RWPE2 (cell line): ENCODE measurements at places on chromosomes 5 and 9.

DNA sequence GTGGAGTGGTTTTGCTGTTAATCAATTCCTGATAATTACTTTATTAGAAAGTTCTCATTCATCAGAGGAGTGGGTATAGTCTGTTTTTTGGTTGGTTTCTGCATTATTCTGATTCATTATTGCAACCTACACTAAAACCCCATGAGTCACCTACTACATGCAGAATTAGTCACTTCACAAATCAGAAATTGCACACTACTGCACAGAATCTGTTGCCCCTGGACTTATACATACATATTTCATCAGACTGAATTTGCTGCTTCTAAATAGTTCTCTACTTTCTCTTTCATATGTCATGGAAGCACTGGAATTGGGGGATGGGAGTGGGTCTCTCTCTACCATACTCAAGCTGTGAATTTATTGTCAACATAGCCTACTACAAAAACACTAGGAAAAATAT lies 585.1 kb downstream of the DNAH5 start:
- H3K4me1 ChIP-seq: peaks cover 14% of the 10 kb centered on the region
- no peaks in the 10 kb centered on the region for H3K36me3 ChIP-seq
- H3K27me3 ChIP-seq: no peaks in the 10 kb centered on the region
- H3K27ac ChIP-seq: no peak overlapping the region
- no peak overlapping the region for H3K4me3 ChIP-seq

- H3K36me3 ChIP-seq: peaks cover 25% of the 10 kb centered on the region
- no peaks in the 10 kb centered on the region for H3K27me3 ChIP-seq
- no peak overlapping the region for H3K4me3 ChIP-seq
Observed at GRCh38 chr9:126883636-126884035, 23.2 kb downstream of the ZBTB34 start.

DNA sequence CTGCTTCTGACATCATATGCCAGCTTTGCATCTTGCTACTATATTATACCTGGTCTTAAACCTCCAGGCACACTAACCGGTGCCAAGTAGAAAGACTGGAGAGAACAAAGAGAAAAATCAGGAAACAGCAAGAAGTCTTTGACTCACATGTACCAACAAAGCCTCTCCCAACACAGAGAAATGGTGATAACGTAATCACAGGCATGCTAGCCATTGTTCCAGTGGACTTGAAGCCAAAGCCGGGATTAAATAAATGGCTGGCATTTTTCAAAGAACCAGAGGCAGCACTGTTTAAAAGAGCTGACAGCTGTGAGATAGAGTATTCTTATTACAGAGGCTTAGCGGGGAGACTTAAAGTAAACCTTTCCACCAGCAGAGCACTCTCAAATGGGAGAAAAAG lies 148.4 kb upstream of the NFIL3 start:
- no peaks in the 10 kb centered on the region for H3K4me1 ChIP-seq
- no peak overlapping the region for H3K4me3 ChIP-seq
- H3K27ac ChIP-seq: no peak overlapping the region
- H3K27me3 ChIP-seq: no peaks in the 10 kb centered on the region
- no peak for DNase-seq

DNA sequence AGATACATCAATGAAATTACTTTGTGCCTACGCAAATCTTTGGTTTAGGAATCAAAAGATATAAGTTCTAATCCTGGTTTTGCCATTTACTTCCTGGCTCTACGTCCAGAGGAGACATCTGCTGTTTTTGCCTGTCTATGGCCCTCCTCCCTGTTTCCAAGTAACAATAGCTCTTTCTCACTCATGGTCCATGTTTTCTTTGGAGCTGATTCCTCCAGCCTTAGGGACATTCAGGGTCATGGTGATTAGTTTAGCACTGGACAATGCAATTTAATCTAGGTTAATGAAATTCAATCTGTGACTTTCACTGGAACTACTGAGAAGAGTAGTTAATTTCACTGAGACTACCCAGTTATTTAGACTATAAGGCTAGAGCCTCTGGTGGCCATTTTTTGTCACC lies 170.6 kb downstream of the SEMA6A start:
- H3K4me1 ChIP-seq: no peaks in the 10 kb centered on the region
- no peaks in the 10 kb centered on the region for H3K36me3 ChIP-seq
- no peak overlapping the region for H3K4me3 ChIP-seq
- DNase-seq: no peak
- H3K27me3 ChIP-seq: no peaks in the 10 kb centered on the region

- H3K4me1 ChIP-seq: peaks cover 4% of the 10 kb centered on the region
- H3K27ac ChIP-seq: peak overlapping the region; percentile 67
- no peaks in the 10 kb centered on the region for H3K27me3 ChIP-seq
- peak; percentile 76 for DNase-seq
Observed at GRCh38 chr9:128456613-128457061, 831 bp downstream of the ODF2 start.

DNA sequence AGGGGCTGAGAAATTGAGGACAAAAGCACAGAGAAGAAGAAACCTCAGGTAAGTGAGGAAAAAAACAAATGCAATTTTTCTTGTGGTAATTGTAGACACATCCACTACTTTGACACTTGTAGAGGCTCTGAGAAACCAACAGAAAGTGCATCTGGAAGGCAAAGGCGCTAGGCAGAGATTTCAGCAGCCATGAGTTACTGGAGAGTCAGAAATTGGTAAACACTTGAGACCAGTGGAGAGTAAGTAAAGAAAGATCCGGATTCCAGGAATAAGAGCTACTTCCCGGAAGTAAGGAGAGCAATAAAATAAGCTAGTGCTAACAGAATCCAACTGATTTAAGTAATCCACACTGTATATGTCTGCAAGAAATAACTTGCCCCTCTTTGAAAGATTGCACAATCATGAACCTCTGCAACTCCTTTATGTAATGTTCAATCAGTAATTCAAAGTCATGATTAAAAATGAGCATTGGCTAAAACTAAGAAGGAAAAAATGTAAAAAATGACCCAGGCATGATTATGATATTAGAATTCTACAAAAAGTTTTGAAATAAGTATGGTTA lies 382.1 kb downstream of the CDH18 start:
- no peak overlapping the region for H3K4me3 ChIP-seq
- no peak for DNase-seq
- H3K27me3 ChIP-seq: no peaks in the 10 kb centered on the region
- H3K36me3 ChIP-seq: no peaks in the 10 kb centered on the region

DNA sequence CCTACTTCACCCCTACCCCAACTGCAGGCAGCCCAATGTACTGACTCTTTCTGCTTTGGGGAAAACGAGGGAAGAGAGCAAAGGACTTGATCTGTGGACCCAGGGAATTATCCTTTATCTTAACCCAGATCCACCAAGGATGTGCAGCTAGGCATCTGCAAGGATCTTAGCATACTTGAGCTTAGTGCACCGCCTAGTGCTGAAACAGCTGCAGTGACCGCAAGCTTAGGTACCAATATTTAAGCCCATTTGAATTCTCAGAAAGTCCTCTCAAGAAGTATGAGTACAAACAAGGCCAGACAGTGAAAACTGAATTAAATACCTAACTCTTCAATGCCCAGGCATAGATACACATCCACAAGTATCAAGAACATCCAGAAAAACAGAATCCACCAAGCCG lies 576.7 kb upstream of the ADAMTS16 start:
- no peak overlapping the region for H3K4me3 ChIP-seq
- no peaks in the 10 kb centered on the region for H3K4me1 ChIP-seq
- DNase-seq: no peak
- H3K27me3 ChIP-seq: no peaks in the 10 kb centered on the region
- H3K27ac ChIP-seq: no peak overlapping the region

- peak; percentile 68 for DNase-seq
- H3K27ac ChIP-seq: no peak overlapping the region
- no peaks in the 10 kb centered on the region for H3K36me3 ChIP-seq
- peaks cover 7% of the 10 kb centered on the region for H3K27me3 ChIP-seq
- no peak overlapping the region for H3K4me3 ChIP-seq
Observed at GRCh38 chr5:136769900-136770684, 404.7 kb upstream of the TRPC7 start.

DNA sequence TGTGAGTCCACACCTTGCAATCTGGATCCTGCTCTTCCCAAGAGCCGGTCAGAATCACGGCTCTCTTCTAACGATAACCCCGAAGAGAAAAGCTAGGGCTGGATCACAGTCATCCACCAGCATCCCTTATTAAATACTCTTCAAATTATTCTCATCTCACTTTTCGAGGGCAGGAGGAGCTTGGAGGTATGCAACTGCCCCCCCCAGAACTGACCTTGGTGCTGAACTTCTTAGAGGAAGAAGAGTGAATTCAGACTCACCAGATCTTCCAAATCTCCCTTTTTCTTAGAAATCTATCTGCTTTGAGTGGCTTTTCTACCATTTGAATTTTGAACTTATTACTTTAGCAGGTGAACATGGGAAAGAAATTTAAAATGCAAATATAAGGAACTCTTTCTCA lies 75.7 kb downstream of the MED10 start:
- no peaks in the 10 kb centered on the region for H3K36me3 ChIP-seq
- no peak overlapping the region for H3K27ac ChIP-seq
- DNase-seq: no peak

DNA sequence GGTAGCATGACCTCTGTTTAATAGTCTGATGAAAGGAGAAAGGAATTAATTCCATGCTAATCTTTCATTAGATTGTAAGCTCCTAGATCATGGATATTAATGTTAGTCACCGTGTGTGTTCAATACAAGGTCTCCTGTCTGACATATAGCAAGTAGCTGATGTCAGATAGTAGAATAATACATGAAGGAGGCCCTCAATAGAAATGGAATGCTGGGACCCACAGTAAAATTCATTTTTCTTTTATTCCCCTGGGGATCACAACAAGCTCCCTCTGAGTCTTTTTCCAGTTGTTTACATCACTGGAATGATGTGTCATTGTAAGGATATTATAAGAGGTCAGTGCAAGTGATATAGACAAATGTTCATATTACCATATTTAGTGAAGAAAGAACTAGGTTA lies 240.3 kb upstream of the TRPC7 start:
- H3K36me3 ChIP-seq: no peaks in the 10 kb centered on the region
- DNase-seq: no peak
- no peaks in the 10 kb centered on the region for H3K4me1 ChIP-seq
- H3K4me3 ChIP-seq: no peak overlapping the region
- no peaks in the 10 kb centered on the region for H3K27me3 ChIP-seq

- DNase-seq: no peak
- no peaks in the 10 kb centered on the region for H3K27me3 ChIP-seq
- no peaks in the 10 kb centered on the region for H3K36me3 ChIP-seq
- no peaks in the 10 kb centered on the region for H3K4me1 ChIP-seq
- no peak overlapping the region for H3K27ac ChIP-seq
- H3K4me3 ChIP-seq: no peak overlapping the region
Observed at GRCh38 chr9:87564791-87565241, 67.1 kb downstream of the DAPK1 start.

- DNase-seq: no peak
- H3K4me1 ChIP-seq: no peaks in the 10 kb centered on the region
- H3K4me3 ChIP-seq: no peak overlapping the region
- H3K36me3 ChIP-seq: no peaks in the 10 kb centered on the region
Observed at GRCh38 chr9:133467101-133467500, 7.3 kb downstream of the CACFD1 start.

DNA sequence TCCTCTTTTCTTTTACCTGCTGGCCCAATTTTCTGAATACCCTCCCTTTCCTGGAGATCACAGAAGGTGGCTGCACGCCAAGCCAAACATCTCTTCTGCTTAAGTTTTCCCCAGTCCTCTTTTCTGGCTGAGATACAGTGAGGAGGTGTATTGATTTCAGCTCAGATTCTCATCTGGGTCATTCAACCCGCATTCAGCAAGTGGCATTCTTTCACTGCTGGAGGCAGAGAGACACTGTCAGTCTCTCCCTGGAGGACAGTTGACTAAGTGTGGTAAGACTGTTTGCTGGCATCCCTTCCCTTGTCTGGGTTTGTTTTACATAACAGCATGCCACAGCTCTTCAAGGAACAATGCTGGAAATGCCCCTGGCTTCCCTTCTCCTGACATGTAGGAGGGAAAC lies 60.5 kb downstream of the GABRG2 start:
- DNase-seq: no peak
- no peak overlapping the region for H3K27ac ChIP-seq
- no peaks in the 10 kb centered on the region for H3K36me3 ChIP-seq
- no peak overlapping the region for H3K4me3 ChIP-seq

- H3K36me3 ChIP-seq: peaks cover 20% of the 10 kb centered on the region
- H3K4me1 ChIP-seq: no peaks in the 10 kb centered on the region
- no peak overlapping the region for H3K27ac ChIP-seq
- no peaks in the 10 kb centered on the region for H3K27me3 ChIP-seq
- no peak overlapping the region for H3K4me3 ChIP-seq
Observed at GRCh38 chr5:62328772-62329491, 22.9 kb downstream of the KIF2A start.

GRCh38 chr5:121432-121831 lies 29.5 kb downstream of the PLEKHG4B start:
- peaks cover 4% of the 10 kb centered on the region for H3K27me3 ChIP-seq
- no peak overlapping the region for H3K4me3 ChIP-seq
- no peaks in the 10 kb centered on the region for H3K4me1 ChIP-seq
- H3K27ac ChIP-seq: no peak overlapping the region

GRCh38 chr9:9674461-9674860 lies 938.3 kb downstream of the PTPRD start:
- DNase-seq: no peak
- H3K27me3 ChIP-seq: no peaks in the 10 kb centered on the region
- H3K4me1 ChIP-seq: no peaks in the 10 kb centered on the region
- no peaks in the 10 kb centered on the region for H3K36me3 ChIP-seq
- H3K27ac ChIP-seq: no peak overlapping the region

DNA sequence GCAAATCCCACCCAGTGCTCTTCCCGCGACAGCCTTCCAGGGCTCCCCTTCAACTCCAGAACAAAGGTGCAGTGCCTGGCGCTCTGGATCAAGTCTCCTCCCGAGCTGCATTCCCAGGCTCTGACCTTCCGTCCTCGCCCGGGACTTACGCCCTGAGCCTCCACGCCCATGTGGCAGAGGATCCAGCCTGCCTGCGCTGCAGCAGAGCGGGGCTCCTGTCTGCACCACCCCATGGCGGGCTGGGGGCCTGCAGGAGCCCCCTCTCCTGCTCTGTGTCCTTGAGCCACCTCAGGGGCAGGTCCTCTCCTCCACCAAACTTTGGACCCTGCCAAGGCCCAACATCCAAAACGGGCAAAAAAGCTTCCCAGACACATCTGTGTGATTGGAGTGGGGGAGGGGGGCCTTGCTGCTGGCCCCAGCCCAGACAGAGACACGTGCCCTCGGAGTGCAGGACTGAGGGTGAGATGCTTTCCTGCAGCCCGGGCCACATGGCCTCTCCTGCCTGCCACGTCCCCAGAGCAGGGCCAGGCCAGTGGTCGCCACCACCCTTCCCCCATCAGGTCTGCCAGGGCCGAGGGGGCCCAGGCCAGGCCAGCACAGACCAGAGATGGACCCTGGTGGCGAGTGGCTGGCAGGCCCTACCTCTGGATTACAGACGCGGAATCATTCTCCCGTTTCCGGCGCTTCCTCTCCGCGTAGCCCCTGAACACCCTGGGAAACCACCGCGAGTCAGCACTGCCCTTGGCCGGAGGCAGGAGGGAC lies 4.4 kb downstream of the NSMF start:
- DNase-seq: peak; percentile 67
- H3K27ac ChIP-seq: no peak overlapping the region
- H3K36me3 ChIP-seq: peaks cover 32% of the 10 kb centered on the region
- H3K4me1 ChIP-seq: no peaks in the 10 kb centered on the region
- no peaks in the 10 kb centered on the region for H3K27me3 ChIP-seq
- H3K4me3 ChIP-seq: no peak overlapping the region

GRCh38 chr5:94267350-94267899 lies 351.0 kb downstream of the KIAA0825 start:
- no peak overlapping the region for H3K27ac ChIP-seq
- no peaks in the 10 kb centered on the region for H3K36me3 ChIP-seq
- no peaks in the 10 kb centered on the region for H3K27me3 ChIP-seq
- no peak overlapping the region for H3K4me3 ChIP-seq
- H3K4me1 ChIP-seq: no peaks in the 10 kb centered on the region
